ENCODE measurements at places on chromosomes 16 and 17.

- DNase-seq = no peak
Observed at GRCh38 chr16:87951552-87952538, 611 bp downstream of the BANP start.

DNA sequence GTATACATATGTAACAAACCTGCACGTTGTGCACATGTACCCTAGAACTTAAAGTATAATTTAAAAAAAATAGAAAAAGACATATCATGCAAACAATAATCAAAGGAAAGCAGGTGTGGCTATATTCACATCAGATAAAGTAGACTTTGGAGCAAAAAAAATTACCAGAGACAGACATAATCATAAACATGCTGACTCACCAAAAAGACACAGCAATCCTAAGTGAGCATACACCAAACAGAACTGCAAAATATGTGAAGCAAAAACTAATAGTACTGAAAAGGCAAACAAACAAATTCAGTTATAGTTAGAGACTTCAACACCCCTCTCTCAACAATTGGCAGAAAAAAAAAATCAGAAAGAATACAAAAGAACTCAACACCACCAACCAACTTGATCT, 29.9 kb downstream of the SHCBP1 start:
- no peak for DNase-seq

- no peak for DNase-seq
Observed at GRCh38 chr16:8887952-8888560, 5.9 kb downstream of the LITAFD start.

DNA sequence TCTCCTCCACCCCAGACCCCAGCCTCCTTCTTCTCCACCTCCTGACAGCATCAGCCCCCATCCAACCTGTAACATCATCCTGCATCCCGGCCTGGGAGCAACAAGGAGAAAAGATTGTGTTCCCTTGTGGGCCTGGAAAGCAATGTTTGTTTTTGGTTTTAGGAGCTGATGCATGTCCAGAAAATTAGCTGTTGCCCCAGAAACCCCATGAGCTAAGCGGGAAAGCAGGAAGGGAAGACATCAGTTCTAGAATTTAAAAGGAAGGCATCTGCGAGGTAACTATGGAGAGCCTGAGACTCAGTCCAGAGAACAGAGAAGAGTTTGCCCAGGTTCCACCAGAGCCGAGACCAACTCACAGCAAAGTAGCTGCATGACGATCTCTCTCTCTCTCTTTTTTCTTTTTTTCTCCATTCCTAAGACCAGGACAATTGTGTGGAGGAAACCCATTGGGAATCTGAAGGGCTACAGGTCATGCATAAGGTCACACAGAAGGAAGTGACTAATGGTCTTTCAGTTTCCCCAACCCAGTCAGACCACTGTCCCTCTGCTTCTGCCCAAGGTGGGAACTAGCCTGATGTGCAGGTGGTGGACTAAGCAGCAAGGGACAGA, 124.4 kb downstream of the SLC39A11 start:
- DNase-seq = no peak

DNA sequence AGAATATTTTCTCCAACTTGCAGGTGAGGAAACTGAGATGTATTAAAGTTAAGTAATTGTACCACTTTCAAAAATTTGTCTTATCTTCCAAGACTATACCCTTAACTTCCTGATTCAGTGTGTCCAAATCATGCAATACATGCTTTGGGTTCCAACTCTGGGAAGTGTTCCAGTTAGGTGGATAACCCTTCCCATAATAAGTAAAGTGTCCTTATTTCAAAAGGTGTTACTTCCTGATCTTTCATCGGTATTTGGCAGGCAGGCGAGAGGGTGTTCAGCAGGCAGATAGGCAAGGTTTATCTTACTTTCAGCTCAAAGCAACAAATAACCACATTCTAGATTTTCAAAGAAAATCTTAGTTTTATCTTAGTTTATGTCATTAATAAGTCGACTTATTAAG, 46.3 kb upstream of the ARHGAP44 start:
- no peak for DNase-seq

All from GM12892 (cell line).